ENCODE measurements at places on chromosomes 5 and 9.

GRCh38 chr9:81513059-81513458, 176.3 kb downstream of the TLE1 start:
- DNase-seq: no peak

DNA sequence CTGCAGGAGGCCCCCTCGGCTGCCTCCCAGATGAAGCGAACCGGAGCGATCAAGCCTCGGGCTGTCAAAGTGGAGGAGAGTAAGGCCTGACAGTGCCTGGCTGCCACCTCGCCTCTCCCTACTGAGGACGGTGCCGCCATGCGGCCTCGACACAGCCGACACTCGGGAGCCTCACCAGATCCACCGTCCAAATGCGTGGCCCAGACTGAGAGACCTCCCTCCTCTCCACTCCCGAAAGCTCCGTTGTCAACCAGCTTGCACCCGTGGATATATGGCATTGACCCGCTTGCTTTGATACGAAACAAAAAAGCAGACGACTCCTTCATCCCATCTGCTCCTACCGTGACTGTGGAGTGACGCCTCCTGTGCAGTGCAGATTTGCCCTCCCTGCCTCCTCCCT, 6.9 kb upstream of the POMT1 start:
- no peak for DNase-seq

DNA sequence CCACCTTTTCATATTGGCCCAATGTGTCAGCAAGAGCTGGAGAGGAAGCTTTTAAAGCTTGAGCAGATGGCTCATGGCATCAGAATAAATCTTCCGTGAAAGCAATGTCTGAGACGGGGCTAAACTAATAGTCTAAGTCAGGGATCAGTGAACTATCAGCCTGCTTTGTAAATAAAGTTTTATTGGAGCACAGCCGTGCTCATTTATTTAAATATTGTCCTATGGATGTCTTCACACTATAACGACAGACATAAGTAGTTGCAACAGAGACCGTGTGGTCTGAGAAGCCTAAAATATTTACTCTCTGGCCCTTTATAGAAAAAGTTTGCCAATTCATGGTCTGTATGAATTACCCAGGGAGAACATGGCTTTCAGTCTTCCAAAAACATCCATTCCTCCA, 85.6 kb upstream of the SLC44A1 start:
- DNase-seq: no peak

- DNase-seq: no peak
These were observed 313.0 kb downstream of the CETN3 start for GRCh38 chr5:90096415-90097081.

- no peak for DNase-seq
These were observed 27.2 kb downstream of the ENC1 start for GRCh38 chr5:74613283-74613682.

- DNase-seq: no peak
These were observed 169.9 kb downstream of the EFNA5 start for GRCh38 chr5:107500840-107501239.

GRCh38 chr9:84170521-84171141, 169.9 kb downstream of the SLC28A3 start:
- no peak for DNase-seq

DNA sequence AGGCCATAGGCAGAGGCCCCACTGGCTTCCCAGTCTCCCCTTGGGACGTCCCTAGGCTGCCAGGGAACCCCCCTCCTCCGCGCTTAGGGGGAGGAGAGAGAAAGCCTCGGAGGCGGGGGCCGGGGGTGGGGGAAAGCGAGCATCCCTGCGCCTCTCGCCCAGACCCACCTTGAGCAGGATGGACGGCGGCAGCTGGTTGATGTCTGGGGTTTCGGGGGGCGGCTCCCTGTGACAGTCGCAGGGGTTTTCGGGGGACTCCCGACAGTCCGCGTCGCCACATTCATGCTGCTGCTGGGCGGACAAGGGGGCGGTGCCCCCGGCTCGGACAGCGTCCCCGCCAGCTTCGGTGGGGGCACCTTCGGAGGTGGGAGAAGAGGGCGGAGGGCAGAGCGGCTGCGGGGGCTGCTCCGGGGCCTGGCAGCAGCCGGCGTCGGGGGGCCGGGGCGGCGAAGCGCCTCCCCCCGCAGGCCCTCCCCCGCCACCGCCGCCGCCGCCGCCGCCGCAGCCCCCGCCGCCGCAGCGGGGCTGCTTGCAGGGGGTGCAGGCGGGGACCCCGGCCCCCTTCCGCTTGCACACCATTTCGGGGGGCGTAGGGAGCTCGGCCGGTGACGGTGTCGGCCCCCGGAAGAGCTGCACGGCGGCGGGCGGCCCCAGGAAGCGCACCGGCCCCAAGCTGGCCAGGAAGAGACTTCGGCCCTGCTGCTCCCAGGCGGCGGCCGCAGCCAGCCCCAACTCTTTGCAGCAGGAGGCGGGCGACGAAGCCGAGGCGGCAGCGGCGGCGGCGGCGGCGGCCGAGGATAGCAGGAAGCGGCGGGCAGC, 1.2 kb downstream of the FBXL17 start:
- DNase-seq: peak; percentile 83

DNA sequence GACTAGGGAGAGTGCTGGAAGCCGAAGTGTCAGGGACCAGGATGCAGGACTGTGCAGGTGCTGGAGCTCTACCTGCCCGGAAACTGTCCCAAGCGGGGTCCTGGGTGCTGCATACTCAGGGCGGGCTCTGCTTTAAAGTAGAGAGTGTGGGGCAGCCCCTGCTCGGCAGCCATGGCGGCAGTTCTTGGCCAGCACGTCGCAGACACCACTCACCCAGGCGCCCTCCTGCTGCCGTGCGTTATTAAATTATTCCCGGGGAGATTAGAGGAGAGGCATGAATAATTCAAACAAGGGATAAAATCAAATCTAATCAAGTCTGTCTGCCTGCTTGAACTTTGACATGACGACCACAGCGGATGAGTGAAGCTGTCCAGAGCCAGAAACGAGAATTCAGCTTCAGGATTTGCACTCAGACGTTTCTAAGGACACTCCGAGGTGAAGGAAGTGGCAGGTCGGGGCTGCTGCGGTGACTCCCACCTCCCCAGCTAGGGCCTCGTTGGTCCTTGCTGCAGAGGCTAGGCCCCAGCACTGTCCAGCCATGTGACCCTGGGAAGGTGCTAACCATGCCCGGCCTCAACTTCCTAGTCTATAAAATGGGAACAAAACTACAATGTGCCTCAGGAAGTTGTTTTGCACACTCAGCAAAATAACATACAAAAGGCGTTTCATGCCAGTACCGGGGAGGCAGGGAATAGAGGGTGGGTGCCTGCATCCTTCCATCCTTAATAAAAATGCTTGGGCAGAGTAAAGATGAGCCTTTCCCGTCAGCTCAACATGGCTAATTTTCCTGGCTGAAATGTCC, 91.3 kb upstream of the ADAMTS2 start:
- no peak for DNase-seq

DNA sequence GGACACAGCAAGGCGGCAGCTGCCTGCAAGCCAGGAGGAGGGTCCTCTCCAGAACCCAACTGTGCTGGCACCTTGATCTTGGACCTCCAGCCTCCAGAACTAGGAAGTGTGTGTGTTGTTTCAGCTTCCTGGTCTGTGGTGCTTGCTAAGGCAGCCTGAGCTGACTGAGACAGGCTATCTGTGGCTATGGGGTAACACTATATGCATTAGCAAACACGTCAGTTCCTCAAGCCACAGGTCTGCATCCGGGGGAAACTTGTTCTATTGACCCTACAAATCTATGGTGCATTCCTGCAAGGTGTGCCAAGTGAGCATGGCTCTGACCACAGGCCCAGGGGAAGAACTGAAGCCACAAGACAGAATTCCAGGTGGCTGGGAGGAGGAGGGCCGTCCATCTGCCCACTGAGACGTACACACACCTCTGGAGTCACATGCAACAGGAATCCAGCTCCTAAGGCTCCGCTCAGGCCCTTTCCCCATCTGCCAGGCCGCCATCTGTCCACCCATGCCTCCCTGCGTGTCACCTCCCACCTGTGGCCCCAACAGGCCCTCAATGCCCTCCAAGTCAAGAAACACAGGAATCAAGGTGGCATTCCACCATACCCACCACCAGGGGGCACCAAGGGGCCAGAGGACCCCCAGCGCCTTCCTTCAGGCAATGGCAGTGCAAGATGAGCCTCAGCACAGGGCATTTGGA, 174.9 kb downstream of the ROR2 start:
- DNase-seq: peak; percentile 87

DNA sequence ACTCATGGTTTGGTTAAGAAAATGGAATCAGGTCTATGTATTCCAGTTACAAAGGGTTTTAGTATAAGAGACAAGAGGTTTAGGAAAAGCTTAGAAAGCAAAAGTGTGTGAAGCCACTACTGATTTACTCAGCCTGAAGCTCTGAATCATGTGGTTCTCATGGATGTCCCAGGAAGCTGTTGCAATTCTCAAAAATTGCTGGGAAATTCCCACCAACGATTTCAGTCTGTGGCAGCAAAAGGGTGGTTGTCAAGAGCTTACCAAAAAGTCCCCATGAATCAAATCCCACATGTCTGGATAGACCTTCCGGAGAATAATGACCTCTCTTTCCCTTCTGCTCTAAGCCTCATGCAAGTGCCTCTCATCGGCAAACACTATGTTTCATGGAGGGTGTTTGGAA, 929.9 kb downstream of the TLE4 start:
- no peak for DNase-seq

DNA sequence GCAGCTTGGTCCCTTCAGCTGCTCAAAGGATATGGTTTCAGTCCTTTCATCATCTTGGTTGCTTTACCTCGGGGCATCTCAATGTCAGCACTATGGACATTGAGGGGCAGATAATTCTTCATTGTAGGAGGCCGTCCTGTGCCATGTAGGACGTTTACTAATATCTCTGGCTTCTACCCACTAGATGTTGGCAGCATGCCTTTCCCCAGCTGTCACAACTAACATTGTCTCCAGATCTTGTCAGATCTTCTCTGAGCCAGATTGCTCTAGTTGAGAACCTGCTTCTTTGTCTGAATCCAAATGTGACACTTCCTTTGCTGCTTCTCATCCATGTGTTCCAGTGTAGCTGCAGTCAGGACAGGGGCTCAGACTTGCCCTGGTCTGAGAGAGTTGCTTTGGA, 10.3 kb downstream of the PTPA start:
- no peak for DNase-seq

DNA sequence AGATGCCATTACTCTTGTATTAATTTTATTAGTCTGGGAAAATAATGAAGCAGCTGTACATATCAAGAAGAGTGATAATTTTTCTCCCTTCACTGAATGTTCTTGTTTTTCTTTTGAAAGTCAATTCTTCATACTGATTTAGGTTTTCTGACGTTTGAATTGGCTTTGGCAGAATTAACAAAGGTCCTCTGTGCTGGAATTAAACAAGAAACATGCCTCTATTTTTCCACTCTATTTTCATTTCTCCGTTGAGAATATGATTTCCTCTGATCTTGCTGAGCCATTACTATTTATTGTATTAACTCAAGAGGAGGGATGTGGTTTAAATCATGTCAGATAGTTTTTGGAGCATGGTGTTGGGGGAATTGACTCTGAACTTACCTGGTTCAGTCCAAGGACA, 42.3 kb downstream of the ANKDD1B start:
- DNase-seq: no peak

DNA sequence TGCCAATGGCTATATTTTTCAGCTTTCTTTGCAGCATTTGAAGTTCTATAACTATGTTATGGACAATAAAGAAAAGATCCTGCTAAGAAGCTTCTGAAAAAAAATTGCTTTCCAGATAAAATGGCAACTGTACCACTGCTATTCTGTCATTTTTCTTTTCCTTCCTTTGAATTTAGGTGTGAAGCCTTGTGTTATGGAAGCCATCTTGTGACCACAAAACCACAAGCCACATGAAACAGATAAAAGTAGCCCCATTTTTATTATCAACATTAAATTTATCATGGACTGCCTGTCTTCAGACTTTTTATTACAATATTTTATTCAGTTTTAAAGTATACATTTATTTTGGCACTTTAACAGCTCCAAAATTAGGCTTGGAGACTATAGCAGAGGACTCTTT, 289.9 kb upstream of the ACTBL2 start:
- no peak for DNase-seq

DNA sequence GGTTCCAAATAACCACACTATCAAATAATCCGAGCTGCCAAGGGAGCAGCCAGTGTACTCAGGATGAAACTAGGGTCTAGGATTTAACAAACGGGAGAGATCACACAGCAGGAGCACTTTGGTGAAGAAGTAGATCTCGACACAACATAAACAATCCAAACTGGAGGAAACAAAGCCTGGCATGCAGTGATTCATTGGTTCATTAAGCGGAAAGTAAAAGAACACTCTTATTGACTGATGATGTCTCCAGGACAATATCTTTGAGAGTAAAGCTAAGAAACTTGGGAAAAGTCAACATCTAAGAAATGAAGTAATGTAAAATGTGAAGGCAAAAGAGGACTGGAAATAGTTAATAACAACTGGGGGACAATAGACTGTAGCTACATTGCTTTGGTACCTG, 1478.3 kb upstream of the CDH9 start:
- DNase-seq: no peak

GRCh38 chr5:139384591-139385051, 1.5 kb upstream of the SLC23A1 start:
- DNase-seq: no peak

DNA sequence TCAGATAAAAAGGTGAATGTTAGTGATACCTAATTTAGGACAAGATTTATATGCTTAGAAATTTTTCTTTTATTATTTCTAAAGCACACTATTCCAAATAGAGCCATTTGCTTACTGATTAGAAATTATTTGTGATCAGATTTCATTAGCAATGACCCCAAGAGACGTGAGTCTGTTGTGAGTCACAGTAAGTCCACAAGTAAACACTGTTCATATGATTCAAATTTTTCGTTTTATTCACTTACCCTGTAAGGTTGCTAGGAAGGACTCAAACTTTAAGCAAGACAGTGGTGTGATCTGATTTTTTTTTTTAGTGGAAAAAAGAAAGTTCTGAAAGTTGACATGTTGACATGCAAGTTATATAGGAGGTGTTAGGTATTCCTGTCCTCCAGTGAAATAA, 1.2 kb downstream of the CARD6 start:
- no peak for DNase-seq

GRCh38 chr5:71982717-71983395, 124.4 kb upstream of the MAP1B start:
- no peak for DNase-seq

DNA sequence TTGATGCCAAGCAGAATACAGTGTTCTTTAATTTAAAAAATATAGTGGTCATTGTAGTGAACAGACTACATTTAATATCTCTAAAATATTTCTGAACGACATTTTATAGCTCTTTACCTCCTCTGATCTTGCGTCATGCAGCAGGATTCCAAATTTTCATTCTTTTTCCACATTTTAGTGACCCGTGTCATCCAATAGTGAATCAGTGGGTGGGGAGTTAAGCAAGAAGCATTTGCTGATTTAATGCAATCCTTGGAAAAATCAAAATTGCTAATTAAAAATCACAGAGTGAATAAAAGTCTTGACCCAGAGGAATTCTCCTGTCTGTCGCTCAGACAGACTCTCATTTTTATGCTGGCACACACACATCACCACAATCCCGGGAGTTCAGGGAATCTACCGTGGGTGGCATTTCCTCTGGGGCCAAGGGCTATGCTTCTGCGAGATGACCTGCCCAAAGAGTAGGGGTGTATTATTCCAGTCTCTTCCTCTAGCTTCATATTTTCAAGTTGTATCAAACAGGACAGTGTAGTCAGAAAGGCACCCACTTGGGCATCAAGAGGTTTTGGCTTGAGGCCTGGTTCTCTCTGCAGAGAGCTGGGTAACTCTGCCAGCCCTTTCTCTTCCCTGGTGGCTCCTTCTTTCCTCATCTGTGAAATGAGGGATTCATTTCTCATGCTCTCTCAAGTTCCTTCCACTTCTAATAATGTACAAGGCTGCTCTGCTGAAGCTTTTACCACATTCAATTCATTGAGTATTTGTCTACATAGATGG, 24.8 kb upstream of the OTP start:
- DNase-seq: no peak

GRCh38 chr5:160158087-160158486, 38.8 kb upstream of the PWWP2A start:
- no peak for DNase-seq

Measured in activated CD8-positive, alpha-beta memory T cell treated with anti-CD3 and anti-CD28 coated beads for 24 hours (primary cell).